ENCODE measurements at places on chromosomes 6 and 20.

GRCh38 chr6:13295576-13295975 lies 32.8 kb downstream of the TBC1D7 start:
- DNase-seq = no peak

DNA sequence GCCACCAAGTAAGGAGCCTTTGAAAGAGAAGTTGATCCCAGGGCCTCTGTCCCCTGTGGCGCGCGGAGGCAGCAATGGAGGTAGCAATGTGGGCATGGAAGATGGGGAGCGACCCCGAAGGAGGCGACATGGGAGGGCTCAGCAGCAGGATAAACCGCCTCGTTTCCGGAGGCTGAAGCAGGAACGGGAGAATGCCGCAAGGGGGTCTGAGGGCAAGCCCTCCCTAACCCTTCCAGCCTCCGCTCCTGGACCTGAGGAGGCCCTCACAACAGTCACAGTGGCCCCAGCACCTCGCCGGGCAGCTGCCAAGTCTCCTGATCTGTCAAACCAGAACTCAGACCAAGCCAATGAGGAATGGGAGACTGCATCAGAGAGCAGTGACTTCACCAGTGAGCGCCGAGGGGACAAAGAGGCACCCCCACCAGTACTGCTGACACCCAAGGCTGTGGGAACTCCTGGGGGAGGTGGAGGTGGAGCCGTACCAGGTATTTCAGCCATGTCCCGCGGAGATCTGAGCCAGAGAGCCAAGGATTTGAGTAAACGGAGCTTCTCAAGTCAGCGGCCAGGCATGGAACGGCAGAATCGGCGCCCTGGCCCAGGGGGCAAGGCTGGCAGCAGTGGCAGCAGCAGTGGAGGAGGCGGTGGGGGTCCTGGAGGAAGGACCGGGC lies 11.9 kb downstream of the PRRC2A start:
- no peak for DNase-seq

DNA sequence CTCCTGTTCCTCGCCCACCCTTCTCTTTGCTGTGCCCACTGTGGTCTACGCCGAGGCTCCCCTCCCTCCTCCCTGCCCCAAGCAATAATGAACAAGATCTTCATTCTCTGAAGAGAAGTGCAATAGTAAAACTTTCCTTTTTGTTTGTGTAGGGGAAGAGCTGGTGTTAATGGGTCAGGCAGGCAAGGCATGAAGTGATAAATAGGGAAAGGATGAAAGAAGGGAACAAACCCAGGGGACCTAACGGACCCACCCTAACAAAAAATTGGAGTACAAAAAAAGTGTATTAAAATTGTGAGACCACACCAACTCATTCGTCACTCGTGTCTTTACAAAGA lies 66.9 kb downstream of the ZBTB2 start:
- no peak for DNase-seq

DNA sequence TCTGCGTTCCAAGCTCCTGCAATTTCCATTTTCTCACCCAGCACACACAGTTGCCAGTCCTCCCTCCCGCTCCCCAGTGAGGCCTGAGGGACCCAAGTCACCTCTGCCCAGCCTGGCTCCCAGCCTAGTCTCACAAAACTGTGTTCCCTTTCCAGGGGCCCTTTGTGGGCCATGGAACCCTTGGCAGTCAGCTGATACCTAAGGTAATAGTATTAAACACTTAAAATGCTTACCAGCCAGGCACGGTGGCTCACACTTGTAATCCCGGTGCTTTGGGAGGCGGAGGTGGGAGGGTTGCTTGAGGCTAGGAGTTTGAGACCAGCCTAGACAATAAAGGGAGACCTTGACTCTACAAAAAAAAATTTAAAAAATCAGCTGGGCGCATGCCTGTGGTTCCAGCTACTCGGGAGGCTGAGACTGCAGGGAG lies 3.2 kb upstream of the RBM38 start:
- no peak for DNase-seq

DNA sequence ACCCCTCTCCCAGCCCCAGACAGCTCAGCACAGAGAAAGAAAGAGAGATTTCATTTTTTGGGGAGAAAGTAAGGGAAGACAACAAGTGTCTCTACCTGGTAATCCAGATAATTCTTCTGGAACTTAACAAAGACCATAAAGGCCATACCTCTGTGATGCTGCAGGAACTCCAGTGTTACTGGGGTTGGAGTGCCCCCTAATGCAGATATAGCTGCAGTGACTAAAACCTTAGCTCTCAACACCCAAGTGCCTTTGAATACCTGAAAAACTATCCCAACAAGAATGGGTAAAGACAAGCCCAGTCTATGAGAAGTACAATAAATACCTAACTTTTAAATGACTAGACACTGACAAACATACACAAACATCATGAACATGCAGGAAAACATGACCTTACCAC lies 365.3 kb upstream of the PTCHD4 start:
- no peak for DNase-seq

GRCh38 chr20:19820555-19821211 lies 62.6 kb downstream of the RIN2 start:
- DNase-seq = no peak

DNA sequence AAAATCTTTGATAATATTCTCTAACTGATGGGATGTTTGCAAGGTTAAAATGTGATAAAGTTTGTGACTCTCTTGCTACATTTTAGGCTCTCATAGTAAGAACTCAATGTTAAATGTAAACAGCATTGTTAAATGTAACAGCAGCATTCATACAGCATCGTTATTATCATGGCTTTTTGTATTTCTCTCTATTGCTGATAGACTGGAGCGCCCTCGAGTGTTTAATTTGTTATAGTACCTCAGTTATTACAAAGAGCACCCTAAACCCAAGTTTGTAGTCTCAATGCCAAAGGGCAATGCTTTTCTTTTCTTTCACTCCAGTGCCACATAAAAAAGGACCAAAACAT lies 14.9 kb upstream of the TTPAL start:
- no peak for DNase-seq

GRCh38 chr6:168964138-168964835 lies 289.4 kb downstream of the THBS2 start:
- DNase-seq = no peak

DNA sequence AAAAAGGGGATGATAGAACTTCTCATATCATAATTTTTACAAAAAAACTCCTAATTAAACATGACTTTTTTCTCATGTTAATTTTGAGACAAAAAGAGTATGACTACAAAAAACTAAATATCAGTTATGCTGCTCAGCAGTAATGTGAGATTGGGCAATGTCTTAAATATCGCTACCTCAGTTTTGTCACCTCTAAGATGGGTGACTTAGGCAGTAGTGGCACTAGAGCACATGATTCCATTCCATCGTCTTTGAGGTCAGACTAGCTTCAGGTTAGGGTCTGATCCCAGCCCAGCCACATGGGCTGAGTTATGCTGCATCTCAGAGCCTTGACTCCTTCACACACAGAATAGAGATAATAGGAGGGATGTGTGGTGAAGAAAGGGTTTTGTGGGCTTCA lies 11.0 kb downstream of the DCBLD1 start:
- no peak for DNase-seq

GRCh38 chr6:158381214-158381613 lies 68.9 kb downstream of the TULP4 start:
- DNase-seq = no peak

GRCh38 chr20:37680420-37680819 lies 13.4 kb upstream of the CTNNBL1 start:
- no peak for DNase-seq

GRCh38 chr6:166031275-166031674 lies 136.4 kb downstream of the TBXT start:
- no peak for DNase-seq

- DNase-seq = no peak
Measured at GRCh38 chr6:139423037-139423703, 48.7 kb upstream of the CITED2 start.

GRCh38 chr20:58852543-58853271 lies at the start of gene GNAS:
GNAS (plus strand) TSS chr20:58852716.
- DNase-seq = peak; percentile 77

- no peak for DNase-seq
Measured at GRCh38 chr20:48945840-48946514, 24.5 kb downstream of the ARFGEF2 start.

DNA sequence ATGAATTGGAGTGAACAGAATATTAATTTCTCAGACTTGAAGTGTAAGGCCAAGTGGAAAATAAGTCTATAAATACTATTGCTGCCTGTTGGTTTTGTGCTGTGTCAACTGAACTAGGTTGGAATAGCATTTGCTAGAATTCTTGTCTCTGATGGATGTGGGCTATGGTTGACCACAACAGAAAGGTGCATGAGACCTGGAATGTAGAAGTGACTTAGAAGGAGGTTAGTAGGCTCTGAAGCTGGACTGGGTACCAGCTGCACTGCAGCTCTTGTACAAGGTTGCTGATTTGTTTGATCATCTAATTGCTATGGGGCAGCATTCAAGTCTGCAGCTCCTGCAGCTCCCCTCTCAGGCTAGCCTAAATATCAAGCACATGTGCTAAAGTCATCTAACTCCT lies 479.0 kb upstream of the NRSN1 start:
- DNase-seq = no peak

GRCh38 chr6:105164418-105164817 lies 15.4 kb downstream of the POPDC3 start:
- DNase-seq = no peak

DNA sequence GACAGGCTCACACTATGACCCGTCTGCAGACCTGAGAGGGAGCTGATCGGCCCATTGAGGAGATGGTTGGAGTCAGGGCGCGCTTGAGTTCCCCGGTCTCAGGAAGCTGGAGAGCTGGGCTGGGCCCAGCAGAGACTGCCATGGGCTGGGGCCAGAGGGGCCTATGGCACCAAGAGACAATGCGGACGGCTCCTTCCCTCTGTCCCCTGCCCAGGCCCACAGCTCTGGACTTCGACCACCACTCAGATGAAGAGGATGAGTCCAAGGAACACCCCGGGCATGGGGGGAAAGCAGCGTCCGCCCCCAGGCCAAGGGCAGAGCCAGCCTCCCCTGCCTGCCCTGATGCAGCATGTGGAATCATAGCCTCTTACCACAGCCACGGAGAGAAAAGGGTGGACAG lies 40.2 kb upstream of the PHACTR3 start:
- DNase-seq = no peak

GRCh38 chr6:110270165-110270564 lies 88.0 kb downstream of the METTL24 start:
- no peak for DNase-seq

DNA sequence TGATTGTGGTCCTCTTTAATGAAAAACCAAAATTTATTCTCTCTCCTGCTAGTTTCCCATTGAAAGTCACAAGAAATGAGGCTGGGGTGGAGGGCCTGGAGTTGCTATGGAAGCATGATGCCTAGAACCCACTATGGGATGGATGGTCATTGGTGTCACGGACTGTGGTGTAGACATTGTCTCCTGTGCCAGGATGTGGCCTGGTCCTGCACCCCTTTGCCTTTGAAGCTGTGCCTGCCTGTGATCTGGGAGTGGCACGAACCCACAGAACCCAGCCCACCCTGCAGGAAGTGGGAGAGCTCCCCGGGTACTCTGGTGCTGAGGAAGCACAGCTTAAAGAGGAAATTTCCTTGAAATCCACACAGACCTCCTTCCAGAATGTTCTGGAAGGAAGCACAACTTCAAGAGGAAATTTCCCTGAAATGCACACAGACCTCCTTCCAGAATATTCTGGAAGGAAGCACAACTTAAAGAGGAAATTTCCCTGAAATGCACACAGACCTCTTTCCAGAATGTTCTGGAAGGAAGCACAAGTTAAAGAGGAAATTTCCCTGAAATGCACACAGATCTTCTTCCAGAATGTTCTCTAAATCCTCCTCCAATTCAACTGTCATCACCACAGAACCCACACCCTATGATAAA lies 105.6 kb downstream of the CDH26 start:
- DNase-seq = no peak

GRCh38 chr20:33211817-33212424 lies 5.2 kb upstream of the BPIFA3 start:
- peak; percentile 27 for DNase-seq

DNA sequence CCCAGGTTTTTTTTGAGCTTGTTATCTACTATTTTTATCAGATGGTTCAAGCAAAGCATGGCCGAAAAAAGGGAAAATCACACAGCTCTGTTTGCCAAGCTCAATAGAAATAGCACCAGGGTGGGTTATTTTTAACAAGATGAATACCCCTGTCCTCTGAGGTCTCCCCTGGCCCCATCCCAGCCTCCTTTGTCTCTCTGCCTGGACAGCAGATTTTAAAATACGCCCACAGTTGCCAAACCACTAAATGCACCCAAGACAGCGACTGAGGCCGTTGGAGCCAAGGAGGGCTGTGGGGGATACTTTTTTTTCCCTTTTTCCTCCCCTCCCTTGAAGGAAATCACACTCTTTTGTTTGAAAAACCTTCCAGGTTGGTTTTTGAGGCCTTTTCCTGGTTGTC lies 106.6 kb downstream of the VEGFA start:
- DNase-seq = no peak

- DNase-seq = no peak
Measured at GRCh38 chr6:43738267-43738676, 31.7 kb upstream of the VEGFA start.

- DNase-seq = no peak
Measured at GRCh38 chr20:25543068-25543467, 42.3 kb downstream of the NINL start.

DNA sequence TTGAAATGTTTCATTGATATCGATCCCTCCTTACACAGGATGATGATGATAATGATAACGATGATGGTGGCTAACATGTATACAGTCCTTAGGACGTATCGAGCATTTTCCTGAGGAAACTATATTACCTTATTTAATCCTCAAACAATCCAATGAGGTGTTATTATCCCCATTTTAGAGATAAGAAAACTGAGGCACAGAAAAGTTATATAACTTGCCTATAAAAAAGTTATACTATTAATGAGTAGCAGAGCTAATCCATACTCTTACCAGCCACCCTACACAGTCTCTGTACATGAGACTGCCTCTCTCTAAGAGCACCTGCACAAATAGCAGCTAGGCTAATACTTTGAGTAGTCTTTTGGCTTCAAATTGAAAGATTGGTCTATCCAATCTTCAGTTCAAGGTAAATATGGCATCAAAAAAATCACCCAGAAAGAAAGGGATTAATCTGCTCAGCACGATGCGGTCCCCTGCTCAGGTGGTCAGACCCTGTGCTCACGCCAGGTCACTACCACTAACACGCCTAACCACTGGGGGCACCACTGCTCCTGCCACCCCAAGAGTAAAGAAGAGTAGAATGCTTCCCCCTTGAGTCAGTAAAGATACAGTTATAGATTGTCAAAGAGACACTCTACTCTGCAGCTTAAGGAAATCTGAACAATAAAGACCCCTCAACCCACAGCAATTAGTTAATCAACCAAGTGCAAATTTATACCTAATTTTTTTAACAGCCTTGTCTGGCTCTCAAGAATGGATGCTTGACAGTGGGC lies 15.0 kb downstream of the GABBR1 start:
- no peak for DNase-seq

- DNase-seq = no peak
Measured at GRCh38 chr6:112956696-112957535, 609.8 kb downstream of the RFPL4B start.

- DNase-seq = no peak
Measured at GRCh38 chr6:119073307-119074051, 5.0 kb downstream of the FAM184A start.
